Endothelial cell (in vitro differentiated cells): ENCODE measurements at places on chromosomes 12 and 14.

DNA sequence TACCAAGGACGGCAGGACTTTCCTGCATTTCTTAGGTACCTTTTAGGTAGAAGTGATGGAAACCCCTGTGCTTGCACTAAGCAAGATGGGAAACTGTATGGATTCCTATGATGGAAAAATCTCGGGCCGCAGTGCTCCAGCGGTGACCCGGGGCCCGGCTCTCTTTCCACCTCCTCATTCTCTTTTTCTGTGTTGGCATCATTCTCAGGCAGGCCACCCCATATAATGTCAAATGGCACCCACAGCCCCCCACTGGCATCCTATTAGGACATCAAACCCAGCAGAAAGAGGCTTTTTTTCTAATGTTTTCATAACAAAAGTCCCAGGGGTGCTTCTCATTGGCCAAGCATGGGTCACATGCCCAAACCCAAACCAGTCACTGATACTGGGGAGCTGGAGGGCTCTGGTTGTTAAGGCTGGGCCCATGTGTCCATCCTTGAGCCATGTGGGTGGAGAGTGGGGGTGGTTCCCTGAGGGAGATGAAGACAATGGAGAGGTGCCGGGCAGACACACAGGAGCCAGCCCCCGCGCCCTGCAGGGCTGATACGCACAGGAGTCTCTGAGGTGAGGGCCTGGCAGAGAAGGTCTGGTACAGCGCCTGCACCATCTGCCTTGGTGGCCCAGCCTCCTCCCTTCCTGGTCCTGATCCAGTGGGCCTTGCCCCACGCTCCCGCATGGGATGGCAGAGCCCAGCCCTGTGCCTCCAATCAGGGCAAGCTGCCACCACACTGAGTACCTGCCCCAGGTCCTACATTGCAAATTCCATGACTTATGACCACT, 142.1 kb downstream of the CALM1 start:
- DNase-seq: no peak

DNA sequence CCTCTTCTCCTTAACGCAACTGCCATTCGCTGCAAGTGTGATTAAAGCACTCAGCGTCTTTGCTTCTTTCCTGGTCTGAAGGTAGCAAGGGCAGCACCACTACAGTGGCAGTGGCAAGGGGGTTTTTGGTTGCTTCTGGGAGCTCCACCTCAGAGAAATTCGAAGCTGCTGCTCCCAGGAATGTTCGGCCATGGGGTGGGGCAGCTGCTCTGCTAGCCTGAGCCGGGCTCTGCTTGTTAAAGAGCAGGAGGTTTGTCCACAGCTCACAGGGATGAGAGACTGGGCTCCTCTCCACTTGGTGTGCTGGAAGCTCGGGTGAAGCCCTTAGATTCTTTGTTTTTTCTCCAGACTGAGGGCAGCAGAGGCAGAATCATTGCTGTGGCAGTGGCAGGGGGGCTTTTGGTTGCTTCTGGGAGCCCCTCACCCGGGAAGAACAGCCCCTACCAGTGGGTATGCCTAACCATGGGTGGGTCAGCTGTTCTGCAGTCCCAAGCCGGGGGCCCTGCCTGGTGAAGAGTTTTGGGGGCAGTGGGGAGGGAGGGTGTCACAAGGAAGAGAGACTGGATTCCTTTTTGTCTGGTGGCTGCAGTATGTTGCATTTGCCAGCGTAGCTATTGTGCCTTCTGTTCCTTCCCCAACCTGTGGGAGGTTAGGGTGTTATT, 340.2 kb downstream of the AEBP2 start:
- no peak for DNase-seq

DNA sequence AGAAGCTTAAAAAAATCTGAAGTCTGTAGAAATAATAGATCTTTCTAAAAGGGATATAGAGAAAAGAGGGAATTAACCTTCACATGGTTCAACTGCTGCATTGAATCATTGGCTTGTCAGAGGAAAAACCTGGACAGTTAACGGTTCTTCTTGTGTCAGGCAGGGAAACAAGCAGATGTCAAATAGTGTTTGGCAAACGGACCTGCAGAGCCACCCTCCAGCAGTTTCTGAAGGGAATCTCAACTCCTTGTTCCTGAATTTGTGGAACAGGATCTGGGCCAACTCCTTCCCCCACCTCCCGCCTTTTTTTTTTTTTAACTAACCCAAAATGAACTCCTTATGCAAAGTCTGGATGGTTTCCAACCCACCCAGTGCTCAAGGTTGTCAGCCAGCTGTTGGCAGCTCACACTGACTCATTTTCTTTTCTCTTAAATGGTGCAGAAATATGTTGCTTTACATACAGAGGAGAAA, 187.3 kb downstream of the CAND1 start:
- DNase-seq: no peak

DNA sequence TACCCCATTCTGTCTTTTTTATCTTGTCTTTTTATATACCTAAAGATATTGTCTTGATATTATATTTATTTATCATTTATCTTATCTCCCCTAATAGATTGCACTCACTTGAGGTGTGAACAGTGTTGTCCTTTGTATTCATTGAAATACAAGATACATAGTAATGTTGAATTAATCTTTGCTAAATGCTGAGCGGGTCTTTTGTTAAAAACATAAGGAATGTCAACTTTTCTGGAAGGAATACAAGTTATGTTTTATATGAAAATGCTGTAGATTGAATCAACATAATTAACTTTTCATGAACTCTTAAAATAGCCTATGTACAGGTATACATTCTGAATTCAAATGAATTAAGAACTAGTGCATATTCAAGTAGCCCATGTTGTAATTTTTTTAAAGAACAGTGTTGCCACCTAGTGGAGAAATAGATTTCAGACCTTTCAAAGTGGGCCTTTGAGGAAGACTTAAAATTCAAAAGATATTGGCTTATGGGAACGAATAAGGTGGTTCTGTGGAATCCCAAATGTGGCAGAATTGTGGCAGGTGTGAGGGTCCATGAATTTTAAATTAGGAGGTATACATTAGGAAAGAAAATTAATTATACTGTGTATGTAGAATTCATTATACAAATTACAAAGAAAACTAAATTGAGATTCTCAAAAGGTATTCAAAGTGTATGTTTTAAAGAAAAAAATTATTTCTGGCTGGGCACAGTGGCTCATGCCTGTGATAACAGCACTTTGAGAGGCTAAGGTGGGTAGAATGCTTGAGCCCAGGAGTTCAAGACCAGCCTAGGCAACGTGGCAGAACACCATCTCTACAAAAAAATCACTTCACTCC, 19.1 kb downstream of the BBOF1 start:
- DNase-seq: peak; percentile 13

GRCh38 chr14:71339650-71340415, 432.6 kb downstream of the PCNX1 start:
- no peak for DNase-seq
